Activated CD8-positive, alpha-beta memory T cell treated with anti-CD3 and anti-CD28 coated beads, Interleukin-2, amount 50 U/mL, for 4 hours (primary cell): ENCODE measurements at places on chromosomes 13 and 19.

DNA sequence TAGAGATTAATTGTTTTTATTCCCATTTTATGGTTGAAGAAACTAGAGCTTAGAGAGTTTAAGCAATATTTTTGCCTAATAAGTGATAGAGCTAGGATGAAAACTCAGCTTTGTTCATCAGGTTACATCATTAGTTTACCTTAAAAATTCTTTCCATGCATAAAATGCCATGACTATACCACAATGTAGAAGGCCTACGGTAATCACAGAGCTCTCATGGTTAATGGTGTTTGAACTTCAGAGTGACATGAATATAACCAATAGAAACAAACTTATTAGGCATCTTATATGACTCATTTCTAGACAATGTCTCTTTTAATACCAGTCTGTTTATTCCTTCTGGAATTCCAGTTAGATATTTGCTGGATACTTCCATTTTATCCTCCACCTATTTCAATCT, 78.5 kb downstream of the FGF9 start:
- no peak for DNase-seq

- no peak for DNase-seq
These were observed 2.6 kb downstream of the POU2F2 start for GRCh38 chr19:42129399-42130253.

GRCh38 chr13:111855191-111855590, 211.8 kb upstream of the SOX1 start:
- no peak for DNase-seq

DNA sequence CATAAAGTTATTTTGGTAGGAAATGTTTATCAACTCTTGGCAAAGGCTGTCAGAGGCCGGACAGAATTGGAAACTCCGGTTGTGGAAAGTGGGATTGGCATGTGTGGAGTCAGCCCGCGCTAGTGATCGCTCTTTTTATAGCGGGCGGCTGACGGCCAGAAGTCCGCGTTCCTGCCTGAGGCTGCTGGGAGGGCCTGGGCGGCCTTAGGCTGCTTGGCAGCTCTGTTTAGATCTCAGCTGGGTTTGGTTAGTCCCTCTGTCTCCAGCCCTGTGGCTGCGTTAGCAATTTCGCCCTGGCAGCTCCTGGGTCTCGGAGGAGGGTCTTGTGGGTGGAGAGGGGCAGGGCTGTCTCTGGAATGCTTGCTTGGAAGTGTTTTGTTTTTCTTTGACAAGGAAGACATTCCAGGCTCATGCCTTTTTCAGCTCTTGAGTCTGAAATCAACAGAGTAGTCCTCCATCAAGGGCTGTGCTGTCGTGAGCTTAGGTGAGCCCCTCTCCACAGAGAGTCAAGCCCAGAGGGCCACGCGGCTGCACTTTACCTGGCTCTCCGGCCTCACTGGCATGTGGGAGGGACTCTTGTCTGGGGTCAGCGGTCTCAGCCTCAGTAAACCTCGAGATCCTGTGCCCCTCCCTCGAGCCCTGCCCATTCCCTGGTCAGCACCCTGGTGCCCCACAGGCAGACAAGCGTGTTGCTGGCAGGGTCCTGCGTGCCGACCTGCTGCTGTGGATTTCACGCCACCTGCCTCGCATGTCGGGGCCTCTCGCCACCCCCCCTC, 22.5 kb downstream of the DOT1L start:
- DNase-seq: no peak

DNA sequence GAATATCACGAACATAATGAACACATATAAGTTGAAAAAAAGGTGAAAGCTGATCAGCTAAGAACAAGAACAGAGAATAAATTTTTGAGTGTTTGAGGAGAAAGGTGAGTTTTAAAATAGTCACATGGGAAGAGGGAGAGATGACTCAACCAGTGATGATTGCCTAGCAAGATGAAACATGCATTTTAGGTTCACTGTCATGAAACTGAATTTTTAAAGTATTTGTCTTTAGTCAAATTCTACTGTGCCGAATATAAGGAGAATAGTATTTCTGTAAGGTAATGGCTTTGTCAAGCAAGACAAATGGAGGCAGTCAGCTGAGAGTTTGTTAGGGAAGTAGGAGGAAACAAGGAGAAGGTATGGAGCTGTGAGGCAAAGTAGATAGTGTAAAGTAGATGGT, 2557.4 kb downstream of the PCDH9 start:
- DNase-seq: no peak

DNA sequence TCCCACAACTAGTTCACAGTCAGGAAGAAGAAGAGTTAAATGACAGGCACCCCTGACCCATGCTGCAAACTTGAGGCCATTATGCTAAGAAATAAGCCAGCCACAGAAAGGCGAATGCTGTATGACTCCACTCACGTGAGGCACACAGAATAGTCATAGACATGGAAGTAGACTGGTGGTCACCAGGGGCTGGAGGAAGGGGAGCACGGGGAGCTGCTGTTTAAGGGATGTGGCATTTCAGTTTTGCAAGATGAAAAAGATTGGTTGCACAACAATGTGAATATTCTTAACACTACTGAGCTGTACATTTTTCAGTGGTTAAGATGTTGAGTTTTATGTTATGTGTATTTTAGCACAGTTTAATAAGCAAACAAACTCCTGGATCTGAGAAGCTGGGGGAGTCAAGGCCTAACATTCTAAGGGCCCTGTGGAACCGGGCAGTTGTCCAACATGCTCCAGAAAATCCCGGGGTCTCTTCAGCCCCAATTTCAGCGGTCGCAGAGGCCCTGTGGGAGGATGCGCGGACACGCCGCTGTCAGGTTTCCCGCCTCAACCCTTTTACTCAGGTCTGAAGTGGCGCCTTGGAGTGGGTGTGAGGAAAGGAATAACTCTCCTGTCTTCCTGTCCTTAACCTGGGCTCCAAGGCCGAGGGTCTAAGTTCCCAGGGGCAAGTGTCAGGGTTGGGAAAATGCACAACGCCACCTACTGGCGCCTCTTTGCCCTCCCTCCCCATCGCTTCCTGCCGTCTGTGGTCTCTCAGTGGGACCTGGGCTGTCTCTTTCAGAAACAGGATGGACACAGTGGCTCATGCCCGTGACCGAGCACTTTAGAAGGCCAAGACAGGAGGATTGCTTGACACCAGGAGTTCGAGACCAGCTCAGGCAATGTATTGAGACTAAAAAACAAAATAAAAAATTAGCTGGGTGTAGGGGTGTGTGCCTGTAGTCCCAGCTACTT, 4.4 kb upstream of the TMEM272 start:
- peak; percentile 33 for DNase-seq

GRCh38 chr13:32428581-32429432, 877 bp upstream of the N4BP2L1 start:
- no peak for DNase-seq

- no peak for DNase-seq
These were observed 32.2 kb downstream of the SLAIN1 start for GRCh38 chr13:77729502-77730221.

DNA sequence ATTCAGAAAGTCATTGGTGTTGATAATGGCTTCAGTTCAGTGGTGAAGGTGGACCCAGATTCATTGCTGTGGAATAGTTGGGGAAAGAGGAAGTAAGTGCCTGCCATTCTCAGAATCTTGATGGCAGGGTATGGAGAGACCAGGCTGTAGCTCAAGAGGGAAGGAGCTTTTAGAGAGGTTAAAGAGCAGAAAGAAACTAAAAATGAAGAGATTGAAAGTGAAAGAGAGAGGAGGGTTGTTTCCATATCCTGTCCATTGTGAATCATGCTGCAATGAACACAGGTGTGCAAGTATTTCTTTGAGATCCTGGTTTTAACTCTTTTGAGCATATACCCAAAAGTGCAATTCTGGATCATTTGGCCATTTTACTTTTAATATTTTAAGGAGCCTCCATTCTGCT, 12.5 kb downstream of the GJB6 start:
- no peak for DNase-seq

DNA sequence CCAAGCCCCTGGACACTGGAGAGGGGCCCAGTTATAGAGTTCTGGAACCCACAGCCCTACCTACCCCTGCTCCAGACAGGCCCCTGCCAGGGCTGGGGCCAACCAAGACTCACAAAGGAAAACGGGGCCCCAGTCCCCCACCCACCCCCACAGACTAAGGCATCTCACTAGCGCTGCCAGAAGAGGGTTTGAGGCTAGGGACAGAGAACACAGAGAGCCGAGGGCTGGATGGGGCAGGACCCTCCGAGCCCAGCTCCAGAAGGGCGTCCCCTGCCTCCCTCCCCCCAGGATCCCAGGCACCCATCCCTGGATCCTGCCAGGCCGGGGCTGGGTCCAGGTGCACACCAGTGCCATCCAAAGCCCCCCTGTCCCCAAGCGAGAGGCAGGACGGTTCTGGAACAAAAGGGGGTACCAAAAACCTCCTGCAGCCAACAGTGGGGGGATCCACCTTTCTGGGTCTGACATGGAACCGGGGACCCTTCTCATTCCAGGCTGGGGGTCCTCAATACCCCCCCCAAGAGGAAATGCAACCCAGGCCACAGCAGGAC, 4.4 kb upstream of the REXO1 start:
- no peak for DNase-seq

DNA sequence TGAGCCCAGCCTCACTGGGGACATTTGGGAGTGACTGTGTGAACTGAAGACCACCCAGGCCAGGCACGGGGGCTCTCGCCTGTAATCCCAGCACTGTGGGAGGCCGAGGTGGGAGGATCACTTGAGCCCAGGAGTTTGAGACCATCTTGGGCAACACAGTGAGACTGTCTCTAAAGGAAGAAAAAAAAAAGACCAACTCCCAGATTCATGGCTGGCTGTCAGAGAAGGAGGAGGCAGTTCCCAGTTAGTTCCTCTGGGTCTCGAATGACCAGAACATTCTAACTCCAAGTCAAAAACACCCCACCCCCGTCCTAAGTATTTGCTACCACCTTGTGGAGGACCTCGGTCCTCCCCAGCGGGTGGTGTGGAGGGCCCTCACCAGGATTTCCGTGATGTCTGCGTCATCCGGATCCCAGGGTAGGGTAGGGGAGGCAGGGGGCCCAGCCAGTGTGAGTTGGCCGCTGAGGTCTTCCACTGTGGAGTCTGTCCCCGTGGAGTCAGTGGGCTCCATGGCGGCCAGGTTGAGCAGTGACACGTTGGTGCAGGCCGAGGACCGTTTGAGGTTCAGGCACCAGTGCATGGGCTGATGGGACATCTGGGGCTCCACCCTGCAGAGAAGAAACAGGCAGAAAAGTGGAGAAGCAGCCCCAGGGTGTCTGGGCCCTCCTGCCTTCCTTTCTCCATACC, 1.3 kb downstream of the TSKS start:
- DNase-seq: no peak

- DNase-seq: no peak
These were observed 140.5 kb downstream of the SLC7A1 start for GRCh38 chr13:29454931-29455481.

- no peak for DNase-seq
These were observed 597.7 kb downstream of the GPC6 start for GRCh38 chr13:93824286-93824685.

DNA sequence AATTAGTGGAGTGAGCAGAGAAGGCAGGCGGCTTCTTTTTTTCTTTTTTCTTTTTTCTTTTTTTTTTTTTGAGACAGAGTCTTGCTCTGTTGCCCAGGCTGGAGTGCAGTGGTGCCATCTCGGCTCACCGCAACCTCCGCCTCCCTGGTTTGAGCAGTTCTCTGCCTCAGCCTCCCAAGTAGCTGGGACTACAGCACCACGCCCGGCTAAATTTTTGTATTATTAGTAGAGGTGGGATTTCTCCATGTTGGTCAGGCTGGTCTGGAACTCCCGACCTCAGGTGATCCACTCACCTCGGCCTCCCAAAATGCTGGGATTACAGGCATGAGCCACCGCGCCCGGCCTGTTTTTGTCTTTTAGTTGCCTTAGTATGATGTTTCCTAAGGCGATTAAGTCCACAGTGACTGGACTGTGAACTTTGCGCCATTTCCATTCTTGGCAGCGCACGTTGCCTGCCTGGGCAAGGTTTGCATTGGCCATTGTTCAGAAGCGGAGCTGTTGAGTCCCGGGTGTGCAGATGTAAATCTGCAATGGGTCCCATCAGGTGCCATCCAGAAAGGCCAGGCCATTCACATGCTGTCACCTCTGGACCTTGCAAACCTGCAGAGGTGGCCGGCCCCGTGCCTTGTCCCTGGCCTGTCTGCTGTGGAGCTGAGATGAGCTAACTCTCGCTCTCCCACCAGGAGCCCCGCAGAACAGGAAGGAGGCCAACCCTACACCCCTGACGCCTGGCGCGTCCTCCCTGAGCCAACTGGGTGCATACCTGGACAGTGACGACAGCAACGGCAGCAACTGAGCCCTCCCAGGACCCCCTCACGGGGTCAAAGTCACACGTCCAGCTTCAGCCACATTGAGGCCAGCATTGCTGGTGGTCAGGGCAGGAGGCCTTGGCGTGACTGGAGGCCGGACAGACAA, 10.9 kb upstream of the SHD start:
- DNase-seq: no peak

- no peak for DNase-seq
These were observed 43.1 kb downstream of the PCDH9 start for GRCh38 chr13:67186995-67187569.

DNA sequence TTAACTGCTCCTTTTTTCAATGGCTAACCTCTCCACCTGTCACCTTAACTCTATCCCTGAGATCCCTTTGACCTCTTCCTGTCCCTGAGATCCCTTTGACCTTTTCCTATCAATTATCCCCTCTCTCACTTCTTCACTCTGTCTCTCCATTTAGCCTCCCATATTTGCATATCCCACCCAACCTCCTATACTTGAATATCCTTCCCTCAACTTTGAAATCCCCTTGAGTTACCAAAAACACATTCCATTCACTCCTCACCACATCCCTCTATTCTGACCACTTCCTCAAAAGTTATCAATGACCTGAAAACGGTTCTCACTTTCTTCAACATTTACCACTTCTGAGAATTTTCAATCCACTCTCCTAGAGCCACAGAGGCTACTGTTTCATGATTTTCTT, 3.0 kb downstream of the MYCBP2 start:
- DNase-seq: no peak

DNA sequence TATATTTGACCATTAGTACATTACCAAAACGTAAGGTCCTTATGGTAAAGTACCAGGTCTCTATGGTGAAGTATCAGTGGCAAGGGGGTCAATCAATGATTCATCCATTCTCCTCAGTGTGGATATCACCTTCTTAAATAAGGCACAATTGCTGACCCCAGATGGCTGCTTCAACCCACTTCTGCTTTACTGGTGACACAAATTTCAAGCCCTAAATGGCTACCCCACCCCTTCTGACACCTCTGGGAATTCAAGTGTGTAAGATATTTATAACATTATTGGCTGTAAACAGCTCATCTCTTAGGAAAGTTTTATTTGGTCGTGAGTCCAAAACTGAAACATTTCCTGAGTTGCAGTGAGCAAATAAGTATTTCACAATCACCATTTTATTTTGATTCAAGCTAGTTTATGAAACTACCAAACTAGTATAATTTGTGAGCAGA, 7.9 kb upstream of the WBP4 start:
- no peak for DNase-seq

DNA sequence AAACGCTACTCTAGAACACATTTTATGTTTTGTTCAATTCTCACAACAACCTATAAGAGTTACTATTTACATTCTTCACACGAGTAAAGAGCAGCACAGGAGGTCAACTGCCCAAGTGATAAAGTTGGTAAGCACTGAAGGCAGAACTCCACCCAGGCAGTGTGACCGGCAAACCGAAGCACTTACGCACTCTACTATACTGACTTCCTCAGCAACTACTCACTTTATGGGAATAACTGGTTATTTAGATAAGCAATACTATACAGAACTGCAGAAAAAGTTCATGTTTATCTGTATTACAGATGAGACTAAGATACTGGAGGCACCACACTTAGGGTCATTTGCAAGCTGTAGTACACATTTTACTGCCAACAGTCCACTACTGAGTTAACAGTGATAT, 28.8 kb downstream of the FOXO1 start:
- DNase-seq: no peak
